ENCODE measurements at places on chromosomes 5 and 9.

DNA sequence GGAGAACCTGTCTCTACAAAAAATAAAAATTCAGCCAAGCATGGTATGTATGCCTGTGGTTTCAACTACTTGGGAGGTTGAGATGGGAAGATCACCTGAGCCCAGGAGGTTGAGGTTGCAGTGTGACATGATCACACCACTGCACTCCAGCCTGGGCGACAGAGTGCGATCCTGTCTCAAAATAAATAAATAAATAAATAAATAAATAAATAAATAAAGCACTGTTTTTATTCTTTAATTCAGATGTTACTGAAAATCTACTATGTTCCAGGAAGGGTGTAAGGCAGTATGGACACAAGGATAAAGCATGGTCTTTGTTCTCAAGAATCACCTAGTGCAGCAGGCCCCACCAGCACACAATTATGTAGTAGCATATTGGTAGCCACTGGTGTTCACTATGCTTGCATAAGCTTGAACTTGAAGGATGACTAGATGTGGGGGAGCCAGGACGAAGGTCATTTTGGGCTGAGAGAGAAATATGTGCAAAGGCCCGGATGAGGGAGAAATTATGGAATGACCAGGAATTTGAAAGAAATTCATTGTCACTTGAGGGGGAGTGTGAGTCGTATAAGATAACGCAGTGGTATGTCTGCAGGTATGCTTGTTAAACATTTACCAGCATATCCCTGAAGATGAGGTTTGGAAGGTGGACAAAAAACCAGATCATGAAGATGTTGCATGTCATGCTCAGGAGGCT is 70.2 kb upstream of the CD180 start:
- no peak for DNase-seq

DNA sequence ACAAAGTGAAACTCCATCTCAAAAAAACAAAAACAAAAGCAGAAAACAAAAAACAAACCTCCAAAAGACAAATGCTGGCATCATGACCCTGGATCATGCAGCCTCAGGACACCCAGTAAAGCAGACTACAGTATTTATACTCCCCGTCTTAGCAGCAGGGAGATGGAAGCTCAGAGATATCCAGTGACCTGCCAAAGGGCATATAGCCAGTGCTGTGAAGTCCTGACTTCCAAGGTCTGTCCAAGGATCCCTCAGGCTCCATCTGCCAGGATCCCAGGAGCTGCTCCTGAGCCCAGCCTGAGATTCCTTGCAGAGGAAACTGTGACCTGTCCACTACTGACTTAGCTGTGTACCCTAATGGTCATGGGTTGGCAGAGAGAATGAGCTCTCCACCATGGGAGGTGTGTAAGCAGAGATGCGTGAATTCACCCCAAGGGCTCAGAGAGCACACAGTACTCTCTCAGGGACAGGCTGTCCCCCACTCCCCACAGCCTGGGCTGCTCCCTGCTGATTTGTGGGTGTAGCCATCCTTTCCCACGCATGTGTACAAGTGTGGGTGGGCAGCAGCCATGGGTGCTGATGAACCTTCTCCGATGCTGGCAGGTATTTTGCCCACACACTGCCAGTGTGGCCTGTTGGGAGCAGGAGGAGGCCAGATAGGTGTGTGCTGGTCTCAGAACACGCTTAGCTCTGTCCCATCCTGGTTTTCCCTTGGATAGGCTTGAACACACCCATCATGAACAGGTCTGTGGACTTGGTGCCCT is 2.1 kb upstream of the WNK2 start:
- no peak for DNase-seq

DNA sequence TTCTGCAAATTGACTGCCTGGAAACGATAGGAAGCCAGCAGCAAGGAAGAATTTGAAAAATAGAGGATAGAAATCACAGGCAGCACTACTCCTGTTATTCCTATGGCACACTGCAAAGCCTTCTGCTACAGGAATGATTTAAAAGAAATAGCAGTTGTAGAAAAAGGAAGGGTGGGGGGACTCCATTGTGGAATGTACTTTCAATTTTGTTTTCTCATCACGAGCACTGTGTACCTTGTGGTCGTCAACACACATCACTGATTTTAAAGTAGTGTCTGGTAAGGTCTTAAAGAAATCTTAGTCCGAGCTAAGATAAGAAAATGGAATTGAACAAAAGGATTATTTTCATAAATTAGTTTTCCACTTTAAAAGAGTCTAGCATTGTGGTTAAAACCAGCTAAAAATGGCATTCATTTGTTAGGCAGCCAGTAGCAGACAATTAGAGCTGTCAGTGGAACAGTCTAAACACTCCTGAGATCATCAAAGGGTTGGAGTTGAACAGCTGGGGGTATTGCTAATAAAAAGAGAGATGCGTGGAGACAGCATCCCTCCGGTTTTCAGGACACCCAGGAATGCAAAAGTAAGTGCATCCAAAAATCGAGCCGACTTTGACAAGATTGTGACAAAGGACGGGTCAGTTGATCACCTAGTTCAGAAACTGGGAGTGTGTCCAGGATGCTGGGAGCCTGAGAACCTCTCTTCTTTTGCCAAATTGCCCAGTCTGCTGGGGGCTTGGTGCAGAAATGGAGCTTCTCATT is 97.8 kb upstream of the WWC1 start:
- DNase-seq: no peak

DNA sequence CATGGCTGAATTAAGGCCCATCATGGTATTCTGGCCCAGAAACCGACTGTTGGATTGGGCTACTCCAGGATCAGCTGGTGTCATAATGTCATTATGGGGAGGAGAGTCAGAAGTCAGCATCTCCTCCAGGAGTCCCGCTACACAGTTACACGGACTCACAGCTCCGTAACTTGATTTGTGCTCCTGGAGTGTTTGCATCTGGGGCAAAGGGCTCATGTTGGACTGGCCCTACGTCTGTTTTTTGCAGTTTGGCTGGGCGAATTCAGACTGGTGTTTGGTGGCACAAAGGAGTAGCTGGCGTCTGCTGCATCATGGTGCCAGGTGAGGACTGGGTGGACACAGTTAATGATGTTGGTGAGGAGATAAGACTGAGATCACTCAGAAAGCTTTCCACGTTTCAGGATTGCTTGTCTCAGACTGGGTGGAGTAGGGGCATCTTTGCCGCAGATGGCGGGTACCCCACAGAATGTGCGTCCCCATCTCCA is 31.3 kb downstream of the OR2V1 start:
- DNase-seq: no peak

DNA sequence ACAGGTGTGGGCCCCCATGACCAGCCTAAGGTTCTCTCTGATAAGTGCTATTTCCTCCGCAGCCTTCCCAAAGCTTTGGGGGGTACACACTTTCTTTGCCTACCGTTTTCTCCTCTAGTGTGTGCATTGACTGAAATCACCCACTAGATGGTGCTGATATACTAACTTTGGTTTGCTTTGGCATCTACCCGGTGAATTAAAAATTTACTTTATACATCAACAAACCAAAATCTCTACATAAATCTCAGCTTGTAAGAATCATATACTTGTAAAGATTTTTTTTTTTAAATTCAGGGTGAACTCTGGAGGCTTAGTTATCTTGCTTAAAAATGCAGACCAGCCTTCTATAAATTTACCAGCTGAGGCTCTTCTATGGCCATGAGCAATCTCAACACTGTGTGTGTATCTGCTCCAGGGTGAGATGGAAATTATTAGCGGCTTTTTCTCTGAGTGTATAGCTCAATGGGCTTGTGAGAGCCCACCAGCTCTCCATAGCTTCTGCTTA is 475.7 kb upstream of the TNC start:
- no peak for DNase-seq

DNA sequence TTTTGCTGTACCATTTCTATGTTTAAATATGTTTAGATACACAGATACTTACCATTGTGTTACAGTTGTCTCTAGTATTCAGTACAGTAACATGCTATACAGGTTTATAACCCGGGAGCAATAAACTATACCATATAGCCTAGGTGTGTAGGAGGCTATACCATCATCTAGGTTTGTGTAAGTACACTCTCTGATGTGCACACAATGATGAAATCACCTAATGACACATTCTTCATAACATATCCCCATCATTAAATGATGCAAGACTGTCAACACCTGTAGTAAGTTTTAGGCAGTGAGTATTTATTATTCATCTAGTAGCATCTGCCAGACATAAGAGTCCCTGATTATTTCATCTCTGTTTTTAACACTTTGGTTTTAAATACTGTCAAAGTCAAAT is 7.3 kb upstream of the DHFR start:
- no peak for DNase-seq

DNA sequence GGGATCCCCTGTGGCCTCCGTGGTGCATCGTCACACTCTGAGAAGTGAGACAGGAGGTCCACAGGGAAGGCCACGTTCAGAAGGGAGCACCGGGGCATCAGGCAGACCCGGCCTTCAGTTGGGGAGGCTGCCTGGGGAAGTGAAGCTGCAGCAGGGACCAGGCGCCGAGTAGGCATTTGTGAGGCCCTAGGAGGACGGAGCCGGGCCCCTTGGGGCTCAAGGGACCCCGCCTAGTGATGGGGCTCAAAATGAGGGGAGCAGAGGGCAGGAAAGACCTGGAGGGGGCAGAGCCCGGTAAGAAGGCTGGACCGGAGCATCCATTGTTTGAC is 85.4 kb upstream of the FAM120A start:
- no peak for DNase-seq
